ENCODE measurements at places on chromosomes 2 and 18. TPM values are rescaled to one million over a fixed set of nuclear protein-coding genes. Genes with fewer than 3 reads are reported as not detected.

DNA sequence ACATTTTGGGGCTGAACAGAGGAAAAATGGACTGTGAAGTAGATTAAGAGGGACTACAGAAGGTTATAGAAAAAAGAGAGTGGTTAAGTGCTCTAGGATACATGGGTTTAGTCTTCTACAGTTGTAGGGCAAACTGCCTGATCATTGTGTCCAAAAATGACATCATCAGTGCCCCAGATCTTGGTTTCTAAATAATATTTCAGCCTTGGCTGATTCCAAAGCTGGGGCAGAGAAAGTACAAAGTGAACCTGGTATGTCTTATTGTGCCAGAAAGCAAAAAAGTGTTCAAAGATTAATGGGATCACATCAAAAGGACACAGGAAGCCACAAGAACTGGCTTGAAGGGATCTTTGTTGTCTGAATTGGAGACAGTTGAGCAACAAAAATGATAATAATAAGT is 97.1 kb upstream of the ZNF521 start:
- DNase-seq: no peak

Gene RAB6C
- not detected for total RNA-seq

Gene REG3G
- total RNA-seq: not detected

Gene IL18RAP
- total RNA-seq: 0.23 TPM

DNA sequence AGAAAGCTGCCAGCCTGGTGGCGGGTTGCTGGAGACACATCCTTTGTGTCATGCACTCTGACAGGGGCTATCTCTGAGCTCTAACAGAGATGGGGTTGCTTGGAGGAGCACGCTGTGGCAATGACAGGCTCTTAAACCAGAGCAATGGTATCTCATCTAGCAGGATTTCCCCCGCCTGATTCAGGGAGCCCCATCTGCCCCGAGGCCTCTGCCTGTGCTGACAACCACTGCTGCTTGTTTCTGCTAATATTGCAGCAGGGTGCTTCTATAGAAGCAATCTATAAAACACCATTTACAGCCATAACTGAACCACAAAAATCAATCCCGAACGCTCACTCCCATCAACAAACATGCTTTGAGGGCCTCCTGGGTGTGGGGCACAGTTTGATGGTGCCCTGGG is 12.8 kb upstream of the DNPEP start:
- DNase-seq: no peak

Gene INPP4A
- total RNA-seq: 10.1 TPM

- DNase-seq: no peak
Observed at GRCh38 chr18:76493213-76494161, 1.6 kb downstream of the ZNF516 start.

Gene CAPN14
- total RNA-seq: 0.83 TPM

Gene AMMECR1L
- 12.9 TPM for total RNA-seq

DNA sequence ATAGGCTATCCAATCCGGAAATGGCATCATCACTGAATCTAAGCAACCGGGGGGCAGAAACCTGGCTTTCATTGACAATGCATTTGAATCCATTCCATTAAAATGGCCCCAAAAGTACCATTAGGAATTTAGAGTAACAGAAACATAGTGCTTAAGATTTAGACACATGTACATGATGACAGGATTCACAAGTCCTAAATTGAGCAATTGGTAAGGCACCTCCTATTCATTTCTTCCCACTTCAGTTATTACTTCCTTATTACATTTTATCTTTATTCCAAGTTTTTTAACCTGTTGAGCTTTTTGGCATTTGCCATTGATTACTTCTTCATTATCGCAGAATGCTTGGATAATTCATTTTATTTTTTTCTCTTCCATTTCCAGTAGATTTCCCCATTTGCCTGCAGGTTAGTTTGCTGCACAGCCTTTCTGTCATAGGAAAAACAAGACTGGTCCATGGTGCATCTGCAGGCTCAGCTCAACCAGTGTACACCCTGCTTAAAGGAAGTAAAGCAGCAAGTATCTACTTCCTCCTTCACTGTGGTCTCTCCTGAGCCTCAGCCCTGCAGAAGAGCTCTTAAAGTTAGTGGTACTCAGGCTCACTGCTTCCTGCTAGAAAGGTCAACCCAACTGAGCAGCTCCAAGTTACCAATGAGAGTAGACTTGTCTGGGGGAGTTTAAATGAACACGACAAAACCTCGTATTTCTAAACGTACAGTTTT is 89.2 kb downstream of the DOCK10 start:
- no peak for DNase-seq

Gene RGPD4
- not detected for total RNA-seq

Gene UXS1
- 16.7 TPM for total RNA-seq

Gene ST6GAL2
- total RNA-seq: 0.80 TPM

DNA sequence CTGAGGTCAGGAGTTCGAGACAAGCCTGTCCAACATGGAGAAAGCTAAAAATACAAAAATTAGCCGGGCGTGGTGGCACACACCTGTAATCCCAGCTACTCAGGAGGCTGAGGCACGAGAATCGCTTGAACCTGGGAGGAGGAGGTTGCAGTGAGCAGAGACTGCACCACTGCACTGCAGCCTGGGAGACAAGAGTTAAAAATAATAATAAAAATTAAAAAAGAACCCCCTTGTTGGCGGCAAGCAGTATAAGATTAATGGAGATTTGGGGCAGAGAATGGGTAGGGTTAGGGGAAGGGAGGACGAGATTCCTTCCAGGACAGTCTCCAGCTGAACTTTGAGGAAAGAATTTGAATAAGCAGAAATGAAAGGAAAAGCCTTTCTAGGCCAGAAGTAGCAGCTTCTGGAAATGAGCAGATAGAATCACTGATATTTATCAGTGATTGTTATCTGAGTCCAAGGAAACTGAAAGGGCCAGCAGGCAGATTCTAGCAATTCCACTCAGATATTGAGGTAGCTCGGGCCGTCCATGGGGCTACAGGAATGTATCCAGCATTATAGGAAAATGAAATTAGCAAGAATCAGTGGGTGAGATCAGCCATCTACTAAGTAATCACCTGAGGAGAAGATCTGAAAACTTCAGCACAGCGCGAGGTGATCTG is 7.0 kb upstream of the MYCN start:
- no peak for DNase-seq

DNA sequence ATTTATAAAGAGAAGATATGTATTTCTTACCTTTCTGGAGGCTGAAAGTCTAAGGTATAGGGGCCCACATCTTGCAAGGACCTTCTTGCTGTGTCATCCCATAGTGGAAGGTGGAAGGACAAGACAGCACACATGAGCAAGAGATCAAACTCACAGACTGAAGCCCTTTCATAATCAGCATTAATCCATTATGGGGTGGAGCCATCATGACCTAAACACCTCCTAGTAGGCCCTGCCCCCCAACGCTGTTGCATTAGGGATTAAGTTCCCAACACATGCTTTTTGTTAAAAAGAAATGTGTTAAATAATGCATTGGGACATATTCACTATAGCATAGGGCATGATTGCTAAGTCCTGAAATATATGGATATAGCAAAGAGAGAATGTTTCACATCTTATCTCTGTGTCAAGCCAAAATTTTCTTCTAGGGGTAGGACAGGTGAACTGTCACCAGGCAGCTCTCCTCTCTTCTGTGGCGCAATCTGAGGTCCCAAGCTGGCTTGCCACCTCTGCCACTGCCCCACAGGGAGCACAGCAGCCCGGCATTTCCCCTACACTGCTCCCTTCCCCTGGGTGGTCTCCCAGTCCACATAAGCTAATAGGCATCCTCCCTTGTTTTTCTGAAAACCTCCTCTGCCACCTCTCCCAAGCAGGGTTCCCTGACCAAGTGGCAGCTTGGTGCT is 8.3 kb upstream of the CTIF start:
- no peak for DNase-seq

DNA sequence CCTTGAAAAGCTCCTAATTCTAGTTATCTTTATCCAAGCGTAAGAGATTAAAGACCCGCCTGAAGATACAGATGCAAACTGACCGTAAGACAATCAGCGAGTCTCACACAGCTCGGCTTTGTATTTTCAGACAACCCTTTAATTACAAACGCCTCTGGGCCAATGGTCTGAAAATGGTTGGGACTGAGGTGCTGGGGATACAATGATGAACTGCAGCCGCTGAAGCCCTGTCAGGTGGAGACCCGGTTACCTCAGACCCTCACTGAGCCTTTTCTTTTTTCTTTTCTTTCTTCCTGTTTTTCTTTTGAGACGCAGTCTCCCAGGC is 715 bp upstream of the CFAP36 start:
- no peak for DNase-seq

GRCh38 chr18:63253428-63254372 is 65.9 kb downstream of the BCL2 start:
- no peak for DNase-seq

DNA sequence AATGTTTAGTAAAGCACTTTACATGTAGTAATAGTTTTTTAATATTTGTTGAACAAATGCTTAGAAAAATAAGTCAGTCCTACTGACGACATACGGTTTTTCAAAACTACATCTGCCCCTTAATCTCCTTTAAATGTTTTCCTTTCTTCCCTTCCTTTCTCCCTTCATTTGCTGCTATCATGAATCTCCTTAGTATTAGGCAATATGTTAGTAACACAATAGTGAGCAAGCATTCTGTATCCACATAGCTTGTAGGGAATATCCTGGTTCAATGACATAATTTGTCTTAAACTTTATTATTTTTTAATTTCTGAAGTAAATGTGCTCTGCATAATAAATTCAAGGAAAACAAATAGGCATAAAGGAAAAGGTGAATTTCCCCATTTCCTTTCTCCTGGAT is 79.1 kb downstream of the ACSL3 start:
- no peak for DNase-seq

- no peak for DNase-seq
Observed at GRCh38 chr2:24771764-24772586, 21.2 kb downstream of the PTRHD1 start.

GRCh38 chr2:237511433-237511832 is 24.4 kb downstream of the MLPH start:
- no peak for DNase-seq

DNA sequence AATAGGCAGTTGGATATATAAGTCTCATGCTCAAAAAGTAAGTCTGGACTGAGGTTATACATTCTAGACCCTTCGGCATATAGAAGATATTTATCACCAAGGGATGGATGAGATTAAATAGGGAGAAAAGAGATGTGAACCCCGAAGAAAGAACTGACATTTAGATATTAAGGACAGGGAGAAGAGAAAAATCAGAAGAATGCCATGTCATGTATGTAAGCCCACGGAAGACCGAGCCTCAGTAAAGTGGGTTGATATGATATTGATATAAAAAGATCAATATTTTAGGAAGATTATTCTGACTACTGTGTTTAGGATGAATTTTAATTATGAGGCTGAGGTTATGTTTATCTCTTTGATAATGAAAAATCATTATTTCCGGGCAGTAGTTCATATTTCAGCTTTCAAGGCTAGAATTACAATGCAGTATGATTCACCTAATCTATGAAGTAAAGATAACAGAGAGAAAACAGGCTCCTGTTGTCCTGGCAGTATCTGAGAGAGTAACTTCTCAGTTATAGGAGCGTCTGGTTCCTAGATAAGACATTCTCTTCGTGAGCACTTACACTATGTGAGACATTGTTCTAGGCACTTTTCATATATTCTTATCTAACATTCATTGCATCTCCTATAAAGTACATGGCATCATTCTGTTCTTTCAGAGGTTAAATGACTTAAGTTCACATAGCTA is 83.0 kb downstream of the UBR3 start:
- DNase-seq: no peak

DNA sequence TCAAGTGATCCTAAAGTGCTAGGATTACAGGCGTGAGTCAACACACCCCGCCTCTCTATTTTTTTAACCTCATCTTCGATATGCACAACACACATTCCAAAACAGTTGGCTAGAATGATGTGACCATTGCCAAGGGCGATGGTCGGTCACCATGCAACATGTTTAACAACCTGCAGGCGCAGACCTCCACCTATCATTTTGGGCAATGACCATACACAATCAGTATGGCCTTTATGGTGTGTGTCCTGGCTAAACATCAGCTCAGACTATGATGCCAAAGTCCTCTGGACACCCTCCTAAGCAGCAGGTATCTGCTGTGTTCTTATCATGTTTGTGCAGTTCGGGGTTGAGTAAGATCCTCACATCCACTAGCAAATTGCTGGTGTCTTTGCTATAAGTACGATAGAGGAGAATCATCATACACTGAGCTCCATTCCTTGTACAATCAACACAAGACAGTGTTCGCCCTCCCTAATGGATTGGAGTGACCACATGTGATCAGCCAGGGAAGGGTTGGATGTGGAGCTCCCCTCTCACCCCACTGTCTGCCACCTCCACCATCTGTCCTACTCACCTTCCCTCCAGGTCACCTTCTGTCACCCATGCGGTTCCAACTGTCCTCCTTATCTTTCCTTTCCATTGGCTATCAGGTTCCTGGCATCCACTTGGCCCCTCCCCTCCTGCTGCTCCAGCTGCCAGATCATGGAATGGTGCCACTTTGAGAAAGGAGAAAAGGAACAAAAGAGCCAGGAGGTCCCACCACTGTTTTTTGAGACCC is 7.9 kb upstream of the RNF152 start:
- DNase-seq: no peak

GRCh38 chr2:43515807-43516497 is 79.9 kb downstream of the THADA start:
- DNase-seq: no peak

- DNase-seq: no peak
Observed at GRCh38 chr2:181111059-181111458, 130.7 kb downstream of the UBE2E3 start.
